ENCODE measurements at places on chromosomes 5 and 9.

DNA sequence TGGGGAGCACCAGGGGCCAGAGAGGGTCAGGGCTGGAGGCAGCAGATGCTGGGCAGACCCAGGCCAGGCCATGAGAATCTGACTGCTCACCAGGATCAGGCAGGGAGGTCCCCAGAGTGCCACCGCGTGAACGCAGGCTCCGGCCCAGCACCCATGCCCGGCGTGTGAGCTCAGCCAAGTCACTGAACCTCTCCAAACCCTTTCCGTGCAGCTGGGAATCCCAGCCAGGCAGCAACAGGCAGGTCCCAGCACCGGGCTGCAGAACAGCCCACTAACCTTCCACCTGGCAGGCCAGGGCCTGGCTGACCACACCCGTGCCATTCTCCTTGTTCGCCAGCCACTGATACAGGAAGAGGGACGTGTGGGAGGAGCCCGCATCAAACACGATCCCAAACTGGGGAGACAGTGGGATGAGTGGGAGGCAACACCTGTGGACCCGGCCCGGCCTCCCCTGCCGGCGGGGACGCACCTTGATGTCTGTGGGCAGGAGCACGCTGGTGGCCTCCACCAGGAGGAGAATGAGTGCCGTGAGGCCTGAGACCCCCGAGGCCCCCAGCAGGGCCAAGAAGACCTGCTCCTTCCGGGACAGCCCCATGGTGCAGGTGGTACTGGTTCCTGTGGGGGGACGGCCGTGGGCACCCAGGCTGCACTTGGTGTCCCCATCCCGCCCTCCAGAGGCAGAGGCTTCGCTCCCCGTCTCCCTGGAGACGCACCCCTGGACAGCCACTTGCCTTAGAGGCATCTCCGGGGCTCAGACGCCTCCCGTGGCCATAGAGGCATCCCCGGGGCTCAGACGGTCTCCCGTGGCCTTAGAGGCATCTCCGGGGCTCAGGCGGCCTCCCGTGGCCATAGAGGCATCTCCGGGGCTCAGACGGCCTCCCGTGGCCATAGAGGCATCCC lies 3.2 kb downstream of the ENTPD8 start:
- no peak for DNase-seq

DNA sequence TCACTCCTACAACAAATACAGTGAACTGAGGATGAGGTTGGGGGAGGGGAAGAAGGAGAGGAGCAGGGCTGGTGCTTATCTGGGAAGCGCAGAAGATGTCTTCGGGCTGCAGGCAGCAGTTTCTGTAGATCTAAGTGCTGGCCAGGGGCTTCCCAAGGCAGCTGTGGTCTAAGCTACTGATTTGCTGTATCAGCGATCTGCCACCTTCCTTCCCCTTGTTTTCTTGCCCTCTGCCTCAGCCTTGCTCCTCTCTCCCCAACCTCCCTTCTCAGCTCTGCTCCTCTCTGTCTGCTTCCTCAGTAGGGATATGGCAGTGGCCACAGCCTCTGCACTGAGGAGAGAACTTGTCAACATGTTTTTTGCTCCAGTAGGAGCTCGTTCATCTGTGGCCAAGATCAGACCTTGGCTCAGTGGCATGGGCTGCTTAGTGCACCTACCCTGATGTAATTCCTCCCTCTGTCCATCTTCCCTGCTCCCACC lies 42.8 kb upstream of the IL6ST start:
- DNase-seq = no peak

DNA sequence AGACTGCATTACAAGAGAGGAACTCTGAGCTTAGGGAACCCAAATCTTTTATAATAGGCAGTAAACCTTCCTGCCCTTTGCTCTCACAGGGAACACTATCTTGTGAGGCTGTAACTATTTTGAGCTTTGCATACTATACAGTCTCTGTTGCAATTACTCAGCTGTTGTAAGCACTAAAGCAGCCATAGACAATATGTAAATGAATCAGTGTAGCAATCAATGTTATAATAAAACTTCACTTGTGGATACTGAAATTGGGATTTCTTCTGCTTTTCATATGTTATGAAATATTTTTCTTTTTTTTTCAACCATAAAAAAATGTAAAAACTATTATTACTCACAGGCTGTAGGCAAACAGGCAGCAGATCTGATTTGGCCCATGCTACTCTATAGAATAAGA lies 16.7 kb upstream of the UBQLN1 start:
- no peak for DNase-seq

DNA sequence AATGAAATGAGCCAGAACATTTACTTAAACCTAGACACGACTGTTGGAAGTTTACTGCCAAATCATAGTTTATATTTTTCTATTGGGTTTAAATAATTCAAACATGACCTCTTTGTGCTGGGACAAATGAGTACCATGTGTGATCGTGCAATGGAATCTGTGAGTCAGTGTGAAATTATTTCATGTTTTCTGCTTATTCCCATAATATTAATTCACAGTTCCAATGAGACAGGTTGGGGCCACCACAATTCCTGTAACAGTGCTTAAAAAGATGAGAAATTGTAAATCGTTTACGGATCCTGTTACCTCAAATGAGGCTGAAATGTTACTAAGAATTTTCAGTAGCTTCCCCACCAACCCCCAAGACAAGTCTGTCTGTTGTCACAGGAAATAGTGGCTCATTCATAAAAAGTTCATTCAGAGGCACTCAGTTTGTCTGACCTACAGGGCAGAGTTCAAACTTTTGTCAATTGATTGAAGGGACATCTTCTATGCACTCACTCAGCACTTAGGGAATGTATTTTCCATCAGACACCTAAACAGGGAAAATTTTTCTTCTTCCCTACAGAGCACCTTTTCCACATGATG lies 563.9 kb upstream of the ADAMTS16 start:
- no peak for DNase-seq

- no peak for DNase-seq
Measured at GRCh38 chr9:92429836-92430235, 5.6 kb upstream of the OMD start.

All from DMS79 (cell line).